Stimulated activated CD4-positive, alpha-beta T cell treated with anti-CD3 and anti-CD28 coated beads, Interleukin-2, amount 100 ng/mL, for 24 hours (primary cell): ENCODE measurements at places on chromosomes 12 and 14.

GRCh38 chr14:55118761-55119160, 10.3 kb upstream of the LGALS3 start:
- DNase-seq, result no peak

DNA sequence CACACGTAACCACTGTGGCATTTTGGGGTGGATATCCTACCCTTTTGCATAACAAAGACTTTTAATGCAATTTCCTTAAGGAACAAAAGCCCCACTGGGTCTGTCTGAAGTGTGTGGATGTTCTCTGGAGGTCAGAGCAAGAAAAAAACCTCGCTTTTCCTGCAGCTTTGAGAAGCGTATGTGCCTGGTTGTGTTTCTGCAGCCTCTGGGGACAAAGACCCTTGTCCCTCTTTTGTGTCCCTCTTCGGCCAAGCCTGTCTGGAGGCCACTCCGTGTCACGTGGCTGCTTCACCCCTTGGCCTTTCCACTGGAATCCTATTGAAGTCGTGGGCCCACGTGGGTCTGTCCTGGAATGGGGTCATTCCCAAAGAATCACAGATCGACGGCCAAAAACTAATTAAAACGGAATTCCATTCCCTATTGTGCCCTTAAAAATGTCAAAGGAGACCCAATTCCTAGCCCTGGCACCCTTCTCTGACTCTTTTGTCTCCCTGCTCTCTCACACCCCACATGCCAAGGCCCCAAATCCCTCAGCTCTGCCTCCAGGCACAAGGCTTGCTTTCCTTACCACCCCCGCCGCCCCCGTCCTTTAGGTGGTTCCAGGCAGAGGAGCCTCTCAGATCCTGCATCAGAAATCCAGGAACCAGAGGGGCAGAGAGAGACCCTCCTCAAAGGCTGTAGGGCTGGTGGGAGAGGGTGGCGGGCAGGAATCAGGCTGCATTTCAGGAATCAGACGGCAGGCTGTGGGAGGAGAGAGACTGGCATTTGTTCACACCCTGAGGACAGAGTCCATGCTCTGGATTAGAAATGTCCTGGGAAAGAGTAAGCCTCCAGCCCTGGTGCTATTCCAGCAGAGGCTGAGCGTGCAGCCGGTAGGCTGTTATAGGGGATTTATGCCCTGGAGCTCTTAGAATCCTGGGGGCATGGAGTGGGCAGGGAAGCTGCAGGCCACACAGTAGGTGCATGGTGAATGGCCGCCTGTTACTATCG, 12.6 kb upstream of the CYP46A1 start:
- DNase-seq, result no peak

DNA sequence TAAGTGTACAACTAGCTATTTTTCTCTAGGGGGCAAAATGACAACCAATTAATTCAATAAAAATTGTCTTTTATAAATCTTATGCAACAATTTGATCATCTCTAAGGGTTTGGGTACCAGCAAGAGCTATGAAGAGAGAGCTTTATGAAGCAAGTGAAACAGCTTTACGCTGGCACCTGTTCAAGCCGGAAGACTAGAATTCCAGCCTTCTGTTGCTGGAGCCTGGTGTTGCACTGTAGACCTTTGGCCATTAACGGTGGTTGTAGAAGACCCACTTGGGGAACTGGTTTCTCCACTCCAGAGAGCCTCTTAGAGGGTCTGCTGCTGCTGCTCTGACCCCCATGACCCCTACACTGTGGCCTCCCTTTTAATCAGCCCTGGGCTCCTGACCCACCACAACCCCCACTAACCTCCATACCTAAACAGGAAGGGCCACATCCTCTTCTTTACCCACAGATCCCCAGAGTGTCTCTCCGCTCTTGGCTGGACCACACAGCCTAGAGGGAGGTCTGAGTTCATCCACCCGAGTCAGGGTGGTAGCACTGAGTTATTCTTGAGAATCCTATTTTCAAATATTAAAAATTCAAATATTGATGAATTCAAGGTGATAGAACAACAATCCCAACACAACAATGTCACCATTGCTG, 54.6 kb upstream of the STON2 start:
- DNase-seq, result no peak

DNA sequence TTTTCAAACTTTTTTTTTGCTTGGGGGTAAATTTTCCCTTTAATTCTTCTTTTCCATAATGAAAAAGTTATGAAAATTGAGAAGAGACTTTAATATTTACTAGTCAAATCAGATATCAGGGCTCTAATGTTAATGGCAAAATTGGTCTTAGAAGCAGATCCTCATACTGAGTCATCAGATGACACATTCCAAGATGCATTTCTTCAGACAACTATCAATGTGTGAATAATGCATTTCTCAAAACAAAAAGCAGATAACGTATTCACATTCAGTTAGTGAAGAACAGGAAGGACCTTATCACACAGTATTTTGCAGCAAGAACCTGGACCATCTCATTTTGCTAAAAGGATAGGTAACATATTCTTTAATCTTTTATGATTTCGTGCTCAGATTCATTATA, 130.7 kb downstream of the GPHN start:
- DNase-seq, result no peak

GRCh38 chr12:127459687-127460086, 807.3 kb upstream of the TMEM132C start:
- DNase-seq, result no peak
